ENCODE measurements at places on chromosomes 7 and 10.

DNA sequence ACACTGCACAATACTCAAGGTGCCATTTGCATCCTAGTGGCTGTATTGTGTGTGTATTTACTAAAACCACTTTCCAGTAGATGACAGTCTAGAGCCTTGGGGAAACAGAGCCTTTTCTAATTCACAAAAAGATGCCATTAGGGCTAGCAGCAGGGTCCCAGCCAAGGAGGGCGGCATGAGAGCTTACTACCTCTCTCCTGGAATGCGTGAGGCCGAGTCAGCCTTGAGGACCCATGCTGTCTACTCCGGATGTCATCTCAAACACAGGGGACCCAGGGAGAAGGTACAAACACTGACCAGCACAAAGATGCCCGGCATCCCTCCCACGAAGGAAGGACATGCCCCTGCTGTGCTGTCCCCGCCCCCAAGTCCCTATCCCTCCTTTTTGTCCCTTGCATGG is 65.5 kb downstream of the CYCS start:
- no peak for DNase-seq

DNA sequence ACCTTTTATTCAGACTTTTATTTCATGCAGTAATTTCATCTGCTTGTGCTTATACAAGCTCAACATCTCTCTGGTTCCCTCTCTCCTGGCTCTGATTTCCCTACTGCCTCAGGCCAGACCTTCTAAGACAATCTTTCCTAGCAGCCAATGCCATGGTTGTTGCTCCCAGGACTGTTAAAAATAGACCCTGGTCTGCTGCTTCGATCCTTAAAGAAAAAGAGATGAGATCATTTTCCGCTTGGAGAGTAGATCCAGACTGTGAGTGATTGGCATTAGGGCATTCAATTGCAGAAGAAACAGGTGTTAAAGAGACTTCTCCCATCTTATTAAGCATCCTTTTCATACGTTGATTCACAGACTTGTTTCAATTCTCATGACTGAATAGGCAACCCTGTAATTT is 68.4 kb upstream of the ITGB1 start:
- DNase-seq, result no peak

DNA sequence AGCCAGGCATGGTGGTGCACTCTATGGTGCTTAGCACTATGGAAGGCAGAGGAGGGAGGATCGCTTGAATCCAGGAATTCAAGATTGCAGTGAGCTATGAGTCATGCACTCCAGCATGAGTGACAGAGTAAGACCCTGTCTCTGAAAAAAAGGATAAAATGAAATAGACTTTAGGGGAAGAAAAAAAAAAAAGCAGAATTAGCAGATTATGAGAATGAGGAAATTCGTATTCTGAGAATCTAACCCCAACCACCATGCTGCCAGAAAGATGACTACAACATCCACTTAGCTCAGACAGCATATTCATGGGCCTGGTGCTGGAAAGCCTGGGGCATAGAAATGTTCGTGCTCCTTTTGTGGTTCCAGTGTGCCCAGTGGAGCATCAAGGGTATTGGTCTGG is 63.3 kb downstream of the TMEM26 start:
- DNase-seq, result no peak

DNA sequence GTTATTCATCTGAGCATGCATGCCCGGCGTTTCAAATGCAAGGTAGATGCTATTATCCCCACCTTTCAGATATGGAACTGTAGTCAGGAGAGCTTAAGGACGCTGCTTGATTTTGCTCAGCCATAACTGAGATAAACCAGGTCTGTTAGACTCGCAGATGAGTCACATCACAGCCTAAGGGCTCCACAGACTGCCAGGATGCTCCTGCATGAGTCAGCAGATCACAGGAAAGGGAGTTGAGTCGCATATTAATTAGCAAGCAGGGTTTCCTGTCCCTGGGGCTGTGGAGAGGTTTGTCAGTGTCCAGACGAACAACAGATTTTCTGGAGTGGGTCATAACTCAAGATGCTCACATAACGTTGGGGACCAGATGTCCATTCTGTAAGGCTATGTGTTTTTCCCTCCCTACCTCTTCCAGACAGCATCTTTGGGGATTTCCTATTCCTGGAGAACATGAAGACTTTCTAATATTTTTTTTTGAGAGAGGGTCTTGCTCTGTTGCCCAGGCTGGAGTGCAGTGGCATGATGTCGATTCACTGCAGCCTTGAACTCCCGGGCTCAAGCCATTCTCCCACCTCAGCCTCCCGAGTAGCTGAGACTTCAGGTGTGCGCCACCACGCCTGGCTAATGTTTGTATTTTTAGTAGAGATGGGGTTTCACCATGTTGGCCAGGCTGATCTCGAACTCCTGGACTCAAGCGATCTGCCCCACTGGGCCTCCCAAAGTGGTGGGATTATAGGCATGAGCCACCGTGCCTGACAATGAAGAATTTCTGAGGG is 36.7 kb downstream of the PFKFB3 start:
- DNase-seq, result peak; percentile 74

DNA sequence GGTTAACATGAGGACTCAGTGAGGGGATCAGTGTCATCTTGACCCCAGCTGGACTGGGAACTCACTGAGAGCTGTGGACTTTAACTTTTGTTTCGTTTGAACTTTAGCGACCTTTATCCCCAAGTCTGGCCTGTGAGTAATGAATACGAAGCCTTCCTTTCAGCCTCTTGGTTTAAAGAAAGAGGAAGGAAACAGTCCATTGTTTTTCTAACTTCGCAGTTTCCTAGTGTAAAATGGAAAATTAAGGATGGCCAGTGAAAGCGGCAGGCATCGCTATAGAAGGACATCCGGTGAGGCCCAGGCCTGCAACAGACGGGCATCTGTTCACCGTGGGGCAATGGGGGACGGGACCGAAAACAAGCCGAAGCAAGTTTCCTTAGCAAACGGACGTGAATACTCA is 44.1 kb upstream of the ADO start:
- DNase-seq, result no peak

GRCh38 chr10:37456456-37456855 is 331.1 kb downstream of the ANKRD30A start:
- no peak for DNase-seq
